GM23248 (cell line): ENCODE measurements at places on chromosomes 13 and 19. TPM values are rescaled to one million over a fixed set of nuclear protein-coding genes. Genes with fewer than 3 reads are reported as not detected.

The VSTM2B gene
- total RNA-seq: not detected in 2 replicates

DNA sequence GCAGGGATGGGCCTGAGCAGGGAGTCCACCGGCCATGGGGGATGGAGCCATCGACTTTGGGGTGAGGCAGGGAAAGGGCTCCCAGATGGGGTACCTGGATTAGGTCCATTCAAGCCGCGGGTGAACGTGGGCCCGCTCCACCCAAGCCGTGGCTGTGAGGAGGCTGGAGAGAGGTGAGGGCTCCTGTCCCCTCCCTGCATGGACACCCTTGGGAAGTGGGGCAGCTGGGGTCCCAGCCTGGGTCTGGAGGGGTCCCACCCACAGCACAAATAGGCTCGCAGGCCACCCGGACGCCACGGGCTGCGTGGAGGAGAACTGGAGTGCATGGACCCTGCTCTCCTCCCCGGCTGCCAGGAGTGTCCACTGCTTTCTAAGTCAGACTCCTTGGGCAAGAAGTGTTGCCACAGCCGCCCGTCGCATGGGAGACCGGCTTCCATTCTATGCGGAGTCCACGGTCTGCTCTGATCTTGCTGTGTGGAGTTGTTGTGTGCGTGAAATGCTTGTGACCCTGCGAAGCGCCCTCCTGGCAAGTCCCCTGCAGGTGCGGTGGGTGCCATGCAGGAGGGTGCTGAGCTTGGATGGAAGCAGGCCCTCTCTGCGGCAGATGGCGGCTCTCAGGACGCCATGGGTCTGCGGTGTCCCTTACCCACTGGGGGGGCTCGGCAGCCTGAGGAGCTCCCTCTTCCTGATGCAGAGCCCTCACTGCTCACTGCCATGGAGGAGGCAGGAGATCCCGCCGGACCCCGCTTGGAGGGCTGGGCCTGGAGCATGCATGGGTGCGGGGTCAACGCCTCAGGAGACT lies 2.0 kb downstream of the DAZAP1 start:
- peak overlapping the region; percentile 75 for H3K4me3 ChIP-seq
- peak; percentile 57 for DNase-seq
- H3K36me3 ChIP-seq: no peaks in the 10 kb centered on the region
- no peaks in the 10 kb centered on the region for H3K27me3 ChIP-seq
- H3K27ac ChIP-seq: peak overlapping the region; percentile 92

DNA sequence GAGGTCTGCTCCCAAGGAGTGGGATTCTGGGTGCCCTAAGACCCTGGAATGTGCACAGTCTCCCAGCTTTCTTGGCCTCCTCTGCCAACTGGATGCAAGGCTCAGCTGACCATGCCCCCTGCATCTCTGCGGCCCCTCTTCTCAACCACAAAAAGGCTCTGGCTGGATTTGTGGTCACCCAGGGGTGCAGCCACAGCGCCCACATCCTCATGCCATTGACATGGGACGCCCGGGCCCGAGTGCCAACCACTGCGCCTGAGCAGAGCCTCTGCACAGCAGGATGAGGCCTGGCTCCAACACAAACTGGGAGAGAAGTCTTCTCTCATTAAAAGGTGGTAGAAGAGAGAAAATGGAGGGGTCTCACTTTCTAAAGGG lies 103.5 kb downstream of the FOXO1 start:
- no peak overlapping the region for H3K27ac ChIP-seq
- no peaks in the 10 kb centered on the region for H3K27me3 ChIP-seq
- no peak for DNase-seq
- no peaks in the 10 kb centered on the region for H3K36me3 ChIP-seq
- H3K4me1 ChIP-seq: no peaks in the 10 kb centered on the region

DNA sequence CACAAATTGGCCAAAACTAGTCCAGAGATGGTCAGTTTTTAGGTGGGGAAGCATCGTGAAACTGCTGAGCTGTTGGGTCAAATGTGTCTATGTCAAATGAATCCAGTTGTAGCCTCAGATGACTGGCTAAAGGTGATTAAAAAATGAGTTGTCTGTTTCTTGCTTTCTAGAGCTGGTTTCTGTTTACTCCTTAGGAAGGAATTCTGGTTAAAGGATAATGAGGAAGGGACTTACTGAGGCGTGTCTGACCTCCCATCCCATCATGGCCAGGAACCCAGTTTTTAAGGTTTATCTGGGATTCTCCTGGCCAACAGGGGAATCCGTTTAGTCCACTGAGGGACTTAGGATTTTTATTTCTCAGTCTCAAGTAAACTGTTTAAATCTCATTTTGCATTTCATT lies 256.5 kb downstream of the UQCRFS1 start:
- H3K36me3 ChIP-seq: no peaks in the 10 kb centered on the region
- H3K27ac ChIP-seq: no peak overlapping the region
- no peak for DNase-seq
- peaks cover 23% of the 10 kb centered on the region for H3K4me1 ChIP-seq
- no peak overlapping the region for H3K4me3 ChIP-seq
- no peaks in the 10 kb centered on the region for H3K27me3 ChIP-seq

DNA sequence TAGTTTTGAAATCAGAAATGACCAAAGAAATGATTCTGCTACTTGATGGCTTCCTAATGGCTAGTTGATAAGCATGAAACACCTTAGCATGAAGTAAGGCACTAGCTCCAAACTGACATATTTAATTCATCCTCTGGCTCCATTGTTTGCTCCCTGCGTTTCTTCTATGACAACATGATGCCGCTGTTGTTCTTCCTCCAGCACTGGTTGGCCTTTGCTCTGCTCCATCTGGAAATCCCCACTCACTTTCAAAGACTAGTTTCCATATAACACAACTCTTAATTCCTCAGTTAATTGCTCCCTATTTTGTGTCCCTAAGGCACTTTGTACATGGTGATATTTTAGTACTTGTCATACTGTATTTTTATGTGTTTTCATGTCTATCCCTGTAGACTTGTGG lies 151.6 kb downstream of the GPC6 start:
- no peak for DNase-seq
- H3K27ac ChIP-seq: no peak overlapping the region
- no peaks in the 10 kb centered on the region for H3K36me3 ChIP-seq
- H3K4me3 ChIP-seq: no peak overlapping the region
